ENCODE measurements at places on chromosomes 3 and 15.

GRCh38 chr3:195914648-195915473, 6.5 kb upstream of the TNK2 start:
- peak; percentile 96 for DNase-seq

DNA sequence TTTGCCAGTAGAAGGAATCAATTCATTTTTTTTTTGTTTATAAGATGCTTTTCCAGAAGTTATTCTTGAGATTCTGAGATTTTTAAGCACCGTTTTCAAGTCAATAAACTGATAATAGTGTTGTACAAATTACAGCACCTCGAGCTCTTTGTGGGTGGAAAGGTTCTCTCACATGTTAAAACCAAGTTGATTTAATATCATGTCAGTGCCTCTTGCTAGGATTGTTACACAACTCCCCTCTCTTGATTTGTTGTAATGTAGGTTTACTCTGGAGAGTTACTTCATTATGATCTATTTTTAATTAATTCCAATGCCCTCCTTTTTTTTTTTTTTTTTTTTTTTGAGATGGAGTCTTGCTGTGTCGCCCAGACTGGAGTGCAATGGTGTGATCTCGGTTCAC, 25.8 kb upstream of the UBXN7 start:
- DNase-seq: no peak

GRCh38 chr3:134351427-134351826, 22.8 kb downstream of the AMOTL2 start:
- no peak for DNase-seq

GRCh38 chr3:141266797-141267555, 35.4 kb downstream of the PXYLP1 start:
- peak; percentile 75 for DNase-seq

- no peak for DNase-seq
Observed at GRCh38 chr3:151878465-151878864, 5.0 kb downstream of the SUCNR1 start.

DNA sequence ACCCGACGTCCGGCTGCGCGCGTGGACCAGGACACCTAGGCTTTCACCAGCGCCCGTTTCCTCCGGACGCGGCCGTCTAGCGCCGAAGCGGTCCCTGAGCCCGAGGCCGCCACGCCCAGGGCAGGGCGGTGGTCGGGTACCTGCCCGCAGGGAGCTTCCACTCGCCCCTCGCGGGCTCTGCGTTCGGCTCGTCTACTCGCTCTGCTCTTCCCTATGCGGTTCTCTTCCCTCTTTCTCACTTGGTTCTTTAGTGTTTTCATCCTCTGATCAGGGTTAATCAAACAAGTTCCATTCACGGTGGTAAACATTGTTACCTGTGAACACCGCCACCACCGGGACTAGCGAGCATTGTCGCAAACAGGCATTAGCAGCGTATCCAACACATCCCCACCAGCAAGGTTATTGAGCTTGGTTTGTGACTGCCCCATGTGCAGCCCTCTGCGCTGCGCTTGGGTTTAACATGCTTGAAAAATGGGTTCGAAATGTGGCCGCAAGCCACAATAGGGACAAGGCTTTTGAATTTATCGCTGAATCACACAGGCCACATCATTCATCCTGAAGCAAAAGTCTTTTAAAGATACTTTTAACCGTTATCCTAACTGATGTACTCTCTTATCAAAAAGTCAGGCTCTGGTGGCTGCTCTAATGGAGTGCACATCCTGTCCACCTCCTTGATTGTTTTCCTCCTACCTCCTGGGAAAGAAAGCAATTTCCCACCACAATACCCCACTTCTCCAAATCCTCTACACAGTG, 843 bp upstream of the CD47 start:
- DNase-seq: no peak

DNA sequence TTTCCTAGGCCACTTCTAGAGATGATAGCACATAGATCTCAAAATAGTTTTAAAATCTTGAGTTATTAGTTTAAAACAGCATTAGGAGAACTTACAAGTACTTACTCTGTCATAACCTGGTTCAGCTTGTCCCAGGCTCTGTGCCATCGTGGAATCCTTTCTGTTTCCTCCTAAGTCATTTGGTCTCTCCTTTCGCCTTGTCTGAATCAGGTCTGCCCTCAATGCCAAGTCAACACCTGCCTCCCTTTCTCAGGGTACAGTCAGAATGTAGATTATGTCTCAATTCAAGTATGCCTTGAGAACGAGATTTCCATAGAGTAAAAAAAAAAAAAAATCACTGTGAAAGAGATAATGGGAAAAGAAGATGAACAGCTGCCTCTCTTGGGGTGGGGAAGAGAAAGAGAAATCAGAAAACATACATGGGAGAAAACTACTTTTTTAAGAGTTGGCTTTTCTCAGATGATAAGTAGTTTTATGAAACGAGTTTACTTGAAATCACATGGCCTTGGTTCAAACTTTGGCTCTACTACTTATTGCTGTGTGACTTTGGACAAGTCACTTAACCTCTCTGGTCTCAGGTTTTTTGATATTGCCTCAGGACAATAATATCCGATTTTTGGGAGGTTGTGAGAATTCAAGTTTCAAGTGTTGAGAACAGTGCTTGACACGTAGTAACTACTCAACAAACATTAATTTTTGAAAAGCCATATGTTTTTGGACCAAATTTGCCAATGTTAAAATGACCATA, 219.8 kb downstream of the SQOR start:
- DNase-seq: no peak

DNA sequence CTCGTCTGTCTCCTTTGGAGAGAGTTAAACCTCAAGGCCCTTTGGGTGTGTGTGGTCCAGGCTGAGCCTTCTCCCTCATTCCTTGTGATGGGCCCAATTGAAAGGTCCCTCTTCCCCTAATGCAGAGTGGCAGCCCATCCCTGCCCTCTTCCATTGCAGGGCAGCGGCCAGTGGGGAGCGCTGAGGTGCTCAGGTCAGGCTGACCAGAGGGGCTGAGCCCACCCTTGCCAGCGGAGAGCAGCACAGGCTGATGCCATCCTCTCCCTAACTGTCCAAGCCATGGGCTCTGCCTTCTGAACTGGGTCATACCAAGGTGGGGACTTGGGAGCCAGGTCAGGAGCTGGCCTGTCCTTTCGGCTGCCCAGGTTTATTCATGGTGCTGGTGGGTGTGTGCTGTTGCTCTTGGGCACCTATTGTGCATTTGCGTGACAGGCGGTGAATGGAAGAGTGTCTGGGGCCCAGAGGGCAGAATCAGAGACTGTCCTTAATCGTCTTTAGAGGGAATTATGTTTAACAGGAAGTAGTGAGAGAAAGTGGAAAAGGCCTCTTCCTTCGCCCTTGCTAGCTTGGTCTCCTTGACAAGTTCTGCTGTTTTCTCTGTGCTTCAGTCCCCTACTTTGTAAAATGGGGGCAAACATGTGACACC, 96.9 kb downstream of the VGLL4 start:
- DNase-seq: no peak

GRCh38 chr15:94015324-94015723, 216.0 kb upstream of the MCTP2 start:
- no peak for DNase-seq

Measured in activated CD8-positive, alpha-beta memory T cell treated with anti-CD3 and anti-CD28 coated beads, Interleukin-2, amount 10 ng/mL, durations not matched to agents 7 days and 5 days (primary cell).